ENCODE measurements at places on chromosomes 2 and 18. TPM values are rescaled to one million over a fixed set of nuclear protein-coding genes. Genes with fewer than 3 reads are reported as not detected.

Gene MYO5B
- 25.4 TPM for total RNA-seq

Gene STON1
- 1.7 TPM for total RNA-seq

Gene KCNIP3
- 3.5 TPM for total RNA-seq

Gene BCL2
- 2.0 TPM for total RNA-seq

Gene FAM237A
- not detected for total RNA-seq

Gene TEX44
- total RNA-seq = not detected

Gene ITGB1BP1
- total RNA-seq = 68.1 TPM

Gene ANO7
- 6.5 TPM for total RNA-seq

Gene GPR45
- total RNA-seq = not detected

Gene SERPINB13
- not detected for total RNA-seq

Gene CRACDL
- 29.6 TPM for total RNA-seq

Gene CAVIN2
- total RNA-seq = 2.5 TPM

Gene VIT
- not detected for total RNA-seq

Gene RUFY4
- not detected for total RNA-seq

Gene UGT1A5
- total RNA-seq = 91.2 TPM

Gene CD207
- not detected for total RNA-seq

Gene MFSD2B
- 1.1 TPM for total RNA-seq

Gene BOLL
- total RNA-seq = not detected

Gene DOK1
- 15.0 TPM for total RNA-seq

Gene PLEKHM3
- 8.4 TPM for total RNA-seq

Gene SERPINB11
- not detected for total RNA-seq

Gene ABHD1
- total RNA-seq = not detected

Gene DUSP11
- 24.1 TPM for total RNA-seq

Gene DNAH7
- total RNA-seq = 3.8 TPM

Gene NEUROD1
- total RNA-seq = not detected

Gene KCNJ3
- not detected for total RNA-seq

Gene SERPINB7
- total RNA-seq = 4.2 TPM

Gene IL1R2
- total RNA-seq = 3.8 TPM

Gene WDFY1
- total RNA-seq = 81.9 TPM

Gene STRN
- 37.6 TPM for total RNA-seq

Gene PJVK
- total RNA-seq = 14.6 TPM

Gene GPR75
- total RNA-seq = 1.8 TPM

Gene TEKT4
- 0.15 TPM for total RNA-seq

Gene ARHGEF33
- 1.4 TPM for total RNA-seq

Gene VWC2L
- not detected for total RNA-seq

Gene IL36B
- total RNA-seq = not detected

Gene TMEM247
- not detected for total RNA-seq

Gene EML6
- 3.7 TPM for total RNA-seq

Gene SCYGR4
- not detected for total RNA-seq

Gene C18orf32
- total RNA-seq = 11.3 TPM

Gene OSR1
- total RNA-seq = 6.9 TPM

Gene COL5A2
- total RNA-seq = 0.55 TPM

Gene STEAP3
- 26.3 TPM for total RNA-seq

Gene VIL1
- total RNA-seq = not detected

Gene DNAJC5G
- not detected for total RNA-seq

Gene LRRTM1
- total RNA-seq = not detected

Gene ARHGAP25
- total RNA-seq = not detected

Gene INHA
- total RNA-seq = 9.1 TPM

Gene POU3F3
- not detected for total RNA-seq

Gene INHBB
- 57.5 TPM for total RNA-seq

Gene PARD3B
- 7.6 TPM for total RNA-seq

Gene CNTNAP5
- not detected for total RNA-seq

Gene SEMA4C
- 60.5 TPM for total RNA-seq

Gene ANKMY1
- 94.8 TPM for total RNA-seq

Gene PSMA8
- total RNA-seq = not detected

Gene CGREF1
- total RNA-seq = 0.37 TPM

Gene AGXT
- not detected for total RNA-seq
